ENCODE measurements at places on chromosomes 12 and 14. TPM values are rescaled to one million over a fixed set of nuclear protein-coding genes. Genes with fewer than 3 reads are reported as not detected.

CIROP gene
- not detected for total RNA-seq

- DNase-seq, result no peak
Observed at GRCh38 chr12:68411371-68411770, 79.2 kb upstream of the MDM1 start.

- DNase-seq, result no peak
Observed at GRCh38 chr12:93585247-93585646, 12.8 kb downstream of the SOCS2 start.

- no peak for DNase-seq
Observed at GRCh38 chr14:76126076-76126475, 25.6 kb upstream of the GPATCH2L start.

CISTR gene
- not detected for total RNA-seq

LRTM2 gene
- not detected for total RNA-seq

GRCh38 chr14:104794631-104794992 is 936 bp downstream of the AKT1 start:
- no peak for DNase-seq

KRT6A gene
- total RNA-seq, result not detected

SLC17A8 gene
- not detected for total RNA-seq

DNA sequence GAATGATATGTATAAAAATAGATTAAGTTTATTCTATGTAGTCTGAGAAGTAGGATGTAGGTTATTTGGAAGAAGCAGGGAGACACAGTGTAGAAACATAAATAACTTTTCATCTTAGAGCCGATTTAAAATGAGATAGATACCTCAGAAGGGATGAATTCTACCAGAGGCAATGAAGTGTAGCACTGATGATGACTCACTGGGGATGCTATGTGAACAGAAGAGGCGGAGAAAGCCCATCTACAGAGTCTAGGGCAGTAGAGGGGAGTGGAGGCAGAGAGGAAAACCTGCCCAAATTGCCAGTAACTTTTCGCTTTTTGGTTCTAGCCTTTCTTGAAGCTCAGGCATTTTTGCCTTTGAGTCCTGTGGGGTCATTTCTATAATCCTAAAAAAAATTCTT is 451.8 kb downstream of the ATP23 start:
- no peak for DNase-seq

GRCh38 chr12:49948866-49949845 is 1.4 kb upstream of the AQP2 start:
- no peak for DNase-seq

SDR9C7 gene
- total RNA-seq, result 0.48 TPM

Data from aorta (tissue), 5 donors.